Neural crest cell (in vitro differentiated cells): ENCODE measurements at places on chromosomes 1 and 21. TPM values are rescaled to one million over a fixed set of nuclear protein-coding genes. Genes with fewer than 3 reads are reported as not detected.

DNA sequence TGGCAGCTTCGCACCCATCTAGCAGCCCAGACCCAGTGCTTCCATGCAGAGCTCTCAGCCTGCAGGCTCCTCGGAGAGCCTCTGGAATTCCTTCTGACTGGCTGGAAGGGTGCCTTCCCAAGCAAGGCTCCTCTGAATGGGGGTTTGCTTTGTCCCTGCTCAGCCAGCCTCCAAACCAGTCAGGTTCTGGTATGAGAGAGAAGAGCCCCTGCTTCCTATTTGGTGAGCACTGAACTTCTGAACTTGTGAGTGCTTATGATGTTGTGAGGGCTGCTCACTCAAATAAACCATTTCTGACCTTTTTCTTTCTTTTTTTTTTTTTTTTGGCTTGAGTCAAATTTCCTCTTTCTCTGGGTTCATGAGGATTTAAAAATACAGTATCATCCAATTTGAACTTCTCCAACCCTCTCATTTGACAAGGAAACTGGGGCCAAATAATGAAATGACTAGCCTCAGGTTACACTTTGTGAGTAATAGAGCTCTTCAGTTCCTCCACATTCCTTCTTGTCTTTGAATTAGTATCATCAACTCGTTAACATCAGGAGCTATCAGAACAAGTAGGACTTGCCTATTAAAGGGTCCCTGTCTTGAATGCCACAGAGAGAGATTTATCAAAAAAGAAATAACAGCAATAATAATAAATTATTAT is 39.6 kb downstream of the GFI1 start:
- H3K27ac ChIP-seq: no peak overlapping the region
- no peaks in the 10 kb centered on the region for H3K27me3 ChIP-seq
- H3K36me3 ChIP-seq: no peaks in the 10 kb centered on the region
- H3K4me3 ChIP-seq: no peak overlapping the region

The SYTL1 gene
- total RNA-seq: 0.72 and 1.4 TPM in 2 replicates

GRCh38 chr1:114609026-114609425 is 27.6 kb upstream of the BCAS2 start:
- H3K4me1 ChIP-seq: no peaks in the 10 kb centered on the region
- no peak overlapping the region for H3K27ac ChIP-seq
- no peaks in the 10 kb centered on the region for H3K27me3 ChIP-seq
- H3K36me3 ChIP-seq: no peaks in the 10 kb centered on the region
- H3K4me3 ChIP-seq: no peak overlapping the region

The RPS6KA1 gene
- total RNA-seq: 41.6 and 43.8 TPM in 2 replicates

The PIK3C2B gene
- 70.5 and 71.7 TPM in 2 replicates for total RNA-seq

DNA sequence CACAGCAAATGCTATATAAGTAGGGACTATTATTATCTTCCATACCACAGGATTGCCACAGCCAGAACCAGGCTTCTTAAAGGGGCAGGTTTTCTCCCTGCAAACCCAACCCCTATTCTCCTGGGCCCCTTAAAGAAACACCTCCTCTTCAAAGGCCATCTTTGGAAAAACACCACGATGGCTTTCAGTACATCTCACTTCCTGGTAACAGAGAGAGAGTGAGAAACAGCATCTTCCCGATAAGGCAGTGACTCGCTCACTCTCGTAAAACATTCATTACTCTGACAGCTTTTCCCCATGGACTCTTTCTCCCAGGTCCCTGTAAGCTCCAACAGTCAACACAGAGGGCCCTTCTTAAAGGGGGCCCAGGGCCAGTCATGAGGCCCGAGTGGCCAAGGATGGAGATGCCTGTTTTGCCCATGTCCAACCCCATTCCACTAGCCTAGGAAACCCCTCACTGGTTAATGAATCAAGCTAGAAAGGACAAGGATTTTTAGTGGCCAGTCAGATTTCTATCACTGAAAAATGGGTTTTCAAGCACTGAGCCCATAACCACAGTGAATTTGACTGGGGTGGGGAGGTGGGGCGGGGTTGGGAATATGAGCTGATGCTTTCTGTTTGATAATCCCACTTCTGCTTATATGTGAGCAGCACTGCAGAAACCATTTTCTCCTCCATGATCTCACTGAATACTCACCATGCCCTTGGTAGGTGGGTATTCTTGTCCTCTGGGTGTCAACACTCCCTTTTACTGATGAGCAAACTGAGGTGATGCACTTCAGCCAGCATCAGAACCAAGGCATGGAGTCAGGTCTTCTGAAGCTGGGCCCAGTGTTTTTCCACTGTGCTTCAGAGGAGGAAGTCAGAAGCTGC is 3.6 kb upstream of the NAV1 start:
- no peak overlapping the region for H3K27ac ChIP-seq
- no peak for DNase-seq
- peaks cover 31% of the 10 kb centered on the region for H3K4me1 ChIP-seq
- peak overlapping the region; percentile 38 for H3K4me3 ChIP-seq
- H3K36me3 ChIP-seq: no peaks in the 10 kb centered on the region

GRCh38 chr1:227544067-227545050 is 19.0 kb upstream of the ZNF678 start:
- no peaks in the 10 kb centered on the region for H3K36me3 ChIP-seq
- H3K27me3 ChIP-seq: no peaks in the 10 kb centered on the region
- peaks cover 13% of the 10 kb centered on the region for H3K4me1 ChIP-seq
- no peak overlapping the region for H3K27ac ChIP-seq
- no peak for DNase-seq
